ENCODE measurements at places on chromosomes 1 and 21.

- H3K4me3 ChIP-seq = no peak overlapping the region
- H3K27ac ChIP-seq = no peak overlapping the region
- H3K27me3 ChIP-seq = no peaks in the 10 kb centered on the region
Measured at GRCh38 chr1:21297975-21298374, 7.7 kb upstream of the ECE1 start.

DNA sequence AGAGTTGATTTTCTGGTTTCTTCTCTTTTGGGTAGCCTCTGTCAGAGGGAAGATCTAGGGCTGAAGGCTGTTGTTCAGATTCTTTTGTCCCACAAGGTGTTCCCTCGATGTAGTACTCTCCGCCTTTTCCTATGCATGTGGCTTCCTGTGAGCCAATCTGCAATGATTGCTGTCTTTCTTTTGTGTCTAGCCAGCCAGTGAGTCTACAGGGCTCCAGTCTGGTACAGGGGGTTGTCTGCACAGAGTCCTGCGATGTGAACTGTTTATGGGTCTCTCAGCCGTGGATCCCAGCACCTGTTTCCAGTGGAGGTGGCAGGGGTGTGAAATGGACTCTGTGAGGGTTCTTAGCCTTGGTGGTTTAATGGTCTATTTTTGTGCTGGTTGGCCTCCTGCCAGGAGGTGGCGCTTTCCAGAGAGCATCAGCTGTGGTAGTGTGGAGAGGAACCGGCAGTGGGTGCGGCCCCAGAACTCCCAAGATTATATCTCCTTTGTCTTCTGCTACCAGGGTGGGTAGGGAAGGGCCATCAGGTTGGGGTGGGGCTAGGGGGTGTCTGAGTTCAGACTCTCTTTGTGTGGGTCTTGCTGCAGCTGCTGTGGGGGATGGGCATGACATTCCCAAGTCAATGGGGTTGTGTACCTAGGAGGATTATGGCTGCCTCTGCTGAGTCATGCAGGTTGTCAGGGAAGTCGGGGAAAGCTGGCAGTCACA lies 81.3 kb upstream of the C21orf91 start:
- H3K36me3 ChIP-seq = peaks cover 28% of the 10 kb centered on the region
- H3K4me3 ChIP-seq = no peak overlapping the region
- no peak overlapping the region for H3K27ac ChIP-seq
- DNase-seq = no peak
- H3K4me1 ChIP-seq = peaks cover 15% of the 10 kb centered on the region

- DNase-seq = no peak
- H3K36me3 ChIP-seq = peaks cover 4% of the 10 kb centered on the region
- no peak overlapping the region for H3K27ac ChIP-seq
- no peak overlapping the region for H3K4me3 ChIP-seq
- H3K27me3 ChIP-seq = peaks cover 8% of the 10 kb centered on the region
- H3K4me1 ChIP-seq = no peaks in the 10 kb centered on the region
Measured at GRCh38 chr1:207155028-207155427, 51.0 kb downstream of the C4BPA start.

GRCh38 chr21:44834951-44835646 lies 17.2 kb upstream of the SUMO3 start:
- H3K4me3 ChIP-seq = no peak overlapping the region
- H3K27ac ChIP-seq = no peak overlapping the region
- H3K4me1 ChIP-seq = no peaks in the 10 kb centered on the region

- DNase-seq = no peak
- no peaks in the 10 kb centered on the region for H3K36me3 ChIP-seq
Measured at GRCh38 chr1:72280711-72281110, 1.6 kb downstream of the NEGR1 start.

GRCh38 chr21:35730325-35730724 lies 330.0 kb downstream of the SETD4 start:
- H3K36me3 ChIP-seq = no peaks in the 10 kb centered on the region
- DNase-seq = no peak
- H3K4me3 ChIP-seq = no peak overlapping the region
- no peak overlapping the region for H3K27ac ChIP-seq

GRCh38 chr21:31128234-31128633 lies 90.0 kb upstream of the KRTAP19-8 start:
- no peak for DNase-seq
- H3K27ac ChIP-seq = no peak overlapping the region
- H3K4me3 ChIP-seq = no peak overlapping the region
- peaks cover 55% of the 10 kb centered on the region for H3K27me3 ChIP-seq
- peaks cover 36% of the 10 kb centered on the region for H3K4me1 ChIP-seq

- H3K4me3 ChIP-seq = no peak overlapping the region
- no peak for DNase-seq
- H3K4me1 ChIP-seq = no peaks in the 10 kb centered on the region
Measured at GRCh38 chr1:240349695-240350094, 258.0 kb downstream of the FMN2 start.

DNA sequence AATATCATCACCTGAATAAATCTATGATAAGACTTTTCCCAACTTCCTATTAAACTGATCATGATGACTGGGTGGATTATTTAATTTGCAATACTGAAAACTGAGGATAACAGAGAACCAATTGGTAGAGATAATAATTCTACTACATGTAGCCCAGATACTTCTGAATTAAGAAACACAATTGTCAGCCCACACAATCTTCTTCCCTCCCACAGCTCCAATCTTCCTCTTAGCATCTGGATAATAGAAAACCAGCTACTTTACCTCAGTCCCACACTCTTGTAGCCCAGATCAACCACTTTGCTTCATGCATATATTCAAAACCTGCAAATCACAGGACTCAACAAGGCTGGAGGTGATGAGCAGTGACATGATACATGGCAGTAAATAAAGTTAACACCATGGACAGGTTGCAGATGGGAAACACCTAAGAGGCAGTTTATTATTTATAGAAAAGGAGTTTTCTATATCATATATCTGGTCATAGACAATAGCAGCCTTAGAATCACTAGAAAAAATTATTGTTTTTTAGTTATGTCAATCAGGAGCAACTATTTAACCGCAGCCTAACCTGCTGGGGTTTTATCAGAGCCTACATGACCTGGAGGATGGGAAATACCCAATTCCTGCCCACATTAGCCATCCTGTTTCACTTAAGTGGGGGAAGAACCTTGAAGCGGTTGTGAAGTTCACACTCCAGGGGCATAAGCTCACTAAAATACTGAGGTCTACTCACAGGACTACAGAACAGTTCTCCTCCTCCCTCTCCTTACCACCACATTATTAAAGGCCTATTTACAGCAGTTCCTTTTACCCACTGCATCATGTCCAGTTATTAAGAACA lies 16.7 kb downstream of the FRRS1 start:
- peaks cover 21% of the 10 kb centered on the region for H3K4me1 ChIP-seq
- no peak overlapping the region for H3K27ac ChIP-seq
- no peaks in the 10 kb centered on the region for H3K27me3 ChIP-seq

GRCh38 chr1:227006226-227006796 lies 66.2 kb downstream of the COQ8A start:
- H3K4me3 ChIP-seq = no peak overlapping the region
- peaks cover 4% of the 10 kb centered on the region for H3K27me3 ChIP-seq
- H3K4me1 ChIP-seq = no peaks in the 10 kb centered on the region
- H3K36me3 ChIP-seq = no peaks in the 10 kb centered on the region
- H3K27ac ChIP-seq = no peak overlapping the region
- no peak for DNase-seq

- H3K4me3 ChIP-seq = no peak overlapping the region
- H3K27ac ChIP-seq = no peak overlapping the region
- no peaks in the 10 kb centered on the region for H3K36me3 ChIP-seq
Measured at GRCh38 chr1:212205843-212206242, 79.4 kb upstream of the PPP2R5A start.

DNA sequence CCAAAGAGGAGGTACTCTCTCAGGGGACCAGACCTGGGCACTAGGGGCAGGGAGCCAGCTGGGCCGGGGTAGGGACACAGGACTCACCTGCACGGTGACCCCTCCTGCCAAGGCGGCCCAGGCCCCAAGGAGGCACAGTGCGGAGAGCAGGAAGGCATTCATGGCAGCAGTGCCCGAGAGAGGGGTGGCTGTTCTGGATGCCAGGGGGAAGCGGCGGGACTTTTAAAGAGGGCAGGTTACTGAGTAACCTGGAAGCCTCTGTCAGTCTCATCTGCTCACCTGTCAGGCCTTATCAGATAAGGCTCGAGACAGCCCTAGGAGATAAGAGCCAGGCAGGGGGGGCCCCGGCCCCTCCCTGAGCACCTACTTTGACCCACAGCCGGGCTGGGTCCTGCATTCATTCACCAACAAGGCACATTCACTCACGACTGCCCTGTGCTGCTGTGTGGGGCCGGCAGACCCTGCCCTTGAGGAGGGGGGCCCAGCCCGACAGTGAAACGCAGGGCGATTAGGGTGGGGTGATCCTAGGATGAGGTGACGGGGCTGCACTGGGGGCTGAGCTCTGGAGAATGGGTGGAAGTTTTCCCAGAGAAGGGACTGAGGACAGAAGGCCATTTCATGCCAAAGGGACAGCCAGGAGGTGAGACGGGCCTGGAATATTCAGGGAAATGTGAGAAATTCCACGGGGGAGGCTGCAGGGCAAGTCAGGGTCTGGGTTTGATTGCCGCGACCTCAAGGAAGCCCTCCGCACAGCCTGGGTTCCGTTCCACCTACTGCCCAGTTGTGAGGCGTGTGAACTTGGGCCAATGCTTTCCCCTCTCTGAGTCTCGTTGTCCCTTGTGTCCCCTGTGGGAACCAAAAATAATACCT lies at the start of gene GUCA2A:
Gene GUCA2A (minus strand): TSS at position 195 of the 870 bp plus-strand sequence. CDS start 33 bp downstream, at position 162.
- H3K27ac ChIP-seq = no peak within 1 kb of the TSS
- peaks cover 4% of the 10 kb centered on the region for H3K4me1 ChIP-seq
- H3K36me3 ChIP-seq = peaks cover 2% of the 10 kb centered on the region
- no peak within 1 kb of the TSS for H3K4me3 ChIP-seq

DNA sequence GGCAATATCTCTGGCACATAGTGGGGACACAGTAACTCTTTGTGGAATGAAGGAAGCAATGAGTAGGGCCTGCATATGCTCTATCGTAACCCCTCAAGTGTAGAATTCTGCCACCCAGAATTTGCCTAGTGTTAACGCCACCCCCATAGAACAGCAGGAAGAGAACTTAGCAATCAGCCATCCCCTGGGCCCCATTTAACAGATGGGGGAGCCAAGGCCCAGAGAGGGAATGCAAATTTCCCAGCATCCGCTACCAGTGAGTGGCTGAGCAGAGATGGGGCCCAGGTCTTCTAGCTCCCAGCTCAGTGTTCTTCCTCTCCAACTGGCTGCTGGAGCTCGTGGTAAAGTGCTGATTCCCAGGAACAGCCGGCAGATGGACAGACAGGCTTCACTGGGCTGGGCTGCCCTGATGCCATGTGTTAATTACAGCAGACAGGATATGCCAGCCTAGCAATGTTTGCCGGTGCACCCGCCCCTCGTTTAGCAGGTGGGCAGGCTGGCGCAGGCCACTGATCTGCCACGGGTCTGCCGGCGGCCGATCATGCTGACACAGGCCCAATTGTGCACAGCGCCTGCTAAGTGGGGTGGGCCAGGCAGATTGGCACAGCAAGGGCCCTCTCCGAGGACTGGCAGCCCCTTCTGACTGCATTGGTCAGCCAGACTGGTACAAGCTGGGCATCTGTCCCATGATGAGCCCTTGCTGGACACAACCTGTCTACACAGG lies 171.9 kb downstream of the IGSF21 start:
- no peak for DNase-seq
- no peaks in the 10 kb centered on the region for H3K36me3 ChIP-seq

GRCh38 chr1:160646711-160647328 lies at the start of gene SLAMF1:
SLAMF1 (minus strand) TSS chr1:160647044; CDS start chr1:160646945, 99 bp downstream.
- H3K36me3 ChIP-seq = peaks cover 47% of the 10 kb centered on the region
- H3K4me1 ChIP-seq = peaks cover 61% of the 10 kb centered on the region
- H3K27me3 ChIP-seq = no peaks in the 10 kb centered on the region
- peak within 1 kb of the TSS; percentile 92 for H3K27ac ChIP-seq
- H3K4me3 ChIP-seq = peak within 1 kb of the TSS; percentile 97

- H3K4me3 ChIP-seq = no peak overlapping the region
- peaks cover 2% of the 10 kb centered on the region for H3K27me3 ChIP-seq
- no peaks in the 10 kb centered on the region for H3K4me1 ChIP-seq
Measured at GRCh38 chr1:181386951-181387350, 96.4 kb upstream of the CACNA1E start.

- H3K27ac ChIP-seq = peak overlapping the region; percentile 70
- DNase-seq = peak; percentile 83
- peaks cover 71% of the 10 kb centered on the region for H3K4me1 ChIP-seq
Measured at GRCh38 chr1:156126043-156126629, 11.6 kb downstream of the LMNA start.

GRCh38 chr1:228172591-228173527 lies 7.3 kb downstream of the IBA57 start:
- no peaks in the 10 kb centered on the region for H3K36me3 ChIP-seq
- H3K4me1 ChIP-seq = peaks cover 9% of the 10 kb centered on the region
- H3K27ac ChIP-seq = no peak overlapping the region
- no peak for DNase-seq
- H3K27me3 ChIP-seq = no peaks in the 10 kb centered on the region

DNA sequence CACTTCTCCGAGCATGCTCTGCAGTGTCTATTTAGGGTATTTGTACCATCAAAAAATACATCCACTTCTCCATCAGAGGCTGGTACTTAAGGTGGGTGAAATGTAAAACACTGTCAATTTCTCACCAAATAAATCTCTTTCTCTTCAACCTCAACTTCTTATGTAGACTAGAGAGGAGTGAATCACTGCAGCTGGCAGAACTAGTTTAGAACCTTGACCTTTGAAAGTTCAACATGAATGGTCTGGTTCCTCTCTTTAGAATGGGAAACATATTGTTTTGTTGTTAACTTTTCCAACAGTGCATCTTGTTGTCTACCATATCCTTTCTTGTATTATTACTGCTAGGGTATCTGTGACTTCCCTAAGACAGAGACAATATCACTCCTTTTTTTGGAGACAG lies 20.1 kb upstream of the SLC44A5 start:
- peaks cover under 1% of the 10 kb centered on the region for H3K4me1 ChIP-seq
- no peaks in the 10 kb centered on the region for H3K36me3 ChIP-seq
- no peak for DNase-seq
- peaks cover 19% of the 10 kb centered on the region for H3K27me3 ChIP-seq

- H3K36me3 ChIP-seq = peaks cover 46% of the 10 kb centered on the region
- peaks cover 31% of the 10 kb centered on the region for H3K4me1 ChIP-seq
- DNase-seq = no peak
- no peaks in the 10 kb centered on the region for H3K27me3 ChIP-seq
- H3K4me3 ChIP-seq = no peak overlapping the region
- H3K27ac ChIP-seq = peak overlapping the region; percentile 26
Measured at GRCh38 chr1:154213274-154213673, 7.1 kb upstream of the CFAP141 start.

- H3K27ac ChIP-seq = no peak overlapping the region
- DNase-seq = no peak
- H3K27me3 ChIP-seq = no peaks in the 10 kb centered on the region
- H3K36me3 ChIP-seq = no peaks in the 10 kb centered on the region
- no peak overlapping the region for H3K4me3 ChIP-seq
- H3K4me1 ChIP-seq = no peaks in the 10 kb centered on the region
Measured at GRCh38 chr1:231950331-231951128, 323.9 kb downstream of the DISC1 start.

DNA sequence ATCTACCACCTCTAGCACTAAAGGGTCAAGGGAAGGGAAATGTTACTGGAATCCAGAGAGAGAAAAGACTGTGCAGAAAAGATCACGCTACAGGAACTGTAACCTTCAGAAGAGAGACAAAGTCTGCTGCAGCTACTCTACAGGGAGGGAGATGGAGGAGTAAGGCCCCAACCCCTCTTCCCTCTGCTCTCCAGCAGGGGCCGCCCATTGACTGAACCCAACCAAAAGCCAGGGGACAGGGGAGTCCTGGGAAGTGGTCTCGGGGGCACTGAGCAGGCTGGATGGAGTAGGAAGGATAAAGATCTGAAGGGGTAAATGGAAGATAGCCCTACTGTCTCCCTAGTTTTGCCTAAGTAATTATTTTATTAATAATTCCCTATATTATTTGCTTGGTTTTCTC lies 72.8 kb upstream of the NR5A2 start:
- DNase-seq = no peak
- H3K36me3 ChIP-seq = no peaks in the 10 kb centered on the region
- peaks cover 36% of the 10 kb centered on the region for H3K27me3 ChIP-seq
- no peak overlapping the region for H3K4me3 ChIP-seq

Data from activated CD8-positive, alpha-beta memory T cell treated with anti-CD3 and anti-CD28 coated beads, Interleukin-2, amount 10 ng/mL, durations not matched to agents 7 days and 5 days (primary cell).